ENCODE measurements at places on chromosomes 3 and 15. TPM values are rescaled to one million over a fixed set of nuclear protein-coding genes. Genes with fewer than 3 reads are reported as not detected.

Gene RETNLB
- not detected for total RNA-seq

Gene EFCC1
- total RNA-seq, result 2.7 TPM

Gene PLSCR1
- total RNA-seq, result 123 TPM

Gene GCSAM
- not detected for total RNA-seq

Gene UROC1
- not detected for total RNA-seq

Gene PODXL2
- 0.89 TPM for total RNA-seq

Gene WDR93
- total RNA-seq, result under 0.01 TPM

Gene HIGD2B
- not detected for total RNA-seq

Gene SOX14
- not detected for total RNA-seq

Gene BCL6
- 1.4 TPM for total RNA-seq

Gene GOLGA6L24
- not detected for total RNA-seq

Gene SNUPN
- total RNA-seq, result 15.2 TPM

Gene SAXO2
- total RNA-seq, result 0.38 TPM

Gene SSUH2
- 0.51 TPM for total RNA-seq

Gene SPINK8
- not detected for total RNA-seq

Gene FBN1
- total RNA-seq, result 72.1 TPM

Gene ZIC1
- total RNA-seq, result not detected

Gene CCR9
- total RNA-seq, result not detected

Gene CCDC54
- not detected for total RNA-seq

Gene GRIP2
- not detected for total RNA-seq

Gene DAZL
- total RNA-seq, result not detected

Data from dermis microvascular lymphatic vessel endothelial cell (primary cell).